Ovary (tissue), 10 donors: ENCODE measurements at places on chromosomes 1 and 21. TPM values are rescaled to one million over a fixed set of nuclear protein-coding genes. Genes with fewer than 3 reads are reported as not detected.

GRCh38 chr1:10074852-10075730, 42.3 kb downstream of the UBE4B start:
- DNase-seq: no peak

GRCh38 chr1:56578138-56578962, 1.0 kb downstream of the PLPP3 start:
- peak; percentile 73 for DNase-seq

DNA sequence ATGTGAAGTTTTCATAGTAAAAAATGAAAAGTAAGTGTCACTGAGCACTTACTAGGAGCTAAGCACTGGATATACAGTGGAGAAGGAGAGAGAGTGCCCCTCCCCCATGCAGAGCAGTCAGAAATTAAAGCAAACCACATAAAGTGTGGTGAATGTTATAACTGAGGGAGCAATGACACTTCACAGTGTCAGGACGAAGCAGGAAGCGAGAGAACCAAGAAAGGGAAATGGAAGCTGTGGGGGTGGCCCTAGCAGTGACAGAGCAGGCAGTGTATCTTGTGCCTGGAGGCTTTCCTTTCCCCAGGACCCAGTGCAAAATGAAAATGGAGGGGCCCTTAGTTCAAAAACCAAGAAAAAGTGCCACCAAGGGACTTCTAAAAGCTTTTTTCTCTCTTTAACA, 21.5 kb upstream of the RCAN3 start:
- DNase-seq: no peak

- DNase-seq: no peak
These were observed 33.8 kb upstream of the TSPAN2 start for GRCh38 chr1:115123116-115123515.

Gene PLA2G5
- 23.3 TPM for total RNA-seq
